ENCODE measurements at places on chromosomes 12 and 14.

- no peak for DNase-seq
Observed at GRCh38 chr14:81673930-81674329, 140.3 kb upstream of the SEL1L start.

DNA sequence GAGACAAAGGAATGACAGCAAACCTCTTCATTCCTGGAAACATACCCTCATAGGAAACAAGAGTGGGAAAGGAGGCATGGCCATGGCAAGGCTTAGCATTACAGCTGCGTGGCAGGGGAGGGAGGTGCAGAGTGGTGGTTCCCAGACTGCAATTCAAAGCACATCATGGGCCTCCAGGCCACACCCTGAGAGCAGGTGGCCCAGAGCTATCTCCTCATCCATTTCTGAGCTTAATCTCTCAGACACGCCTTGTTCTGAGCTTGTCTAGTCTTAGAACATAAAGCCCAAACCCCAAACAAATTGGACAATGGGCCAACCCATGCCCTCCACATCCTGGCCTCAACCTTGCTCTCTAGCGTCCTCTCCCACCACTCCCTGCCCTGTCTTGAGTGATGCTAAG lies 5.9 kb upstream of the KRT3 start:
- DNase-seq, result no peak

GRCh38 chr14:30283822-30284446 lies 275.0 kb upstream of the G2E3 start:
- peak; percentile 39 for DNase-seq

DNA sequence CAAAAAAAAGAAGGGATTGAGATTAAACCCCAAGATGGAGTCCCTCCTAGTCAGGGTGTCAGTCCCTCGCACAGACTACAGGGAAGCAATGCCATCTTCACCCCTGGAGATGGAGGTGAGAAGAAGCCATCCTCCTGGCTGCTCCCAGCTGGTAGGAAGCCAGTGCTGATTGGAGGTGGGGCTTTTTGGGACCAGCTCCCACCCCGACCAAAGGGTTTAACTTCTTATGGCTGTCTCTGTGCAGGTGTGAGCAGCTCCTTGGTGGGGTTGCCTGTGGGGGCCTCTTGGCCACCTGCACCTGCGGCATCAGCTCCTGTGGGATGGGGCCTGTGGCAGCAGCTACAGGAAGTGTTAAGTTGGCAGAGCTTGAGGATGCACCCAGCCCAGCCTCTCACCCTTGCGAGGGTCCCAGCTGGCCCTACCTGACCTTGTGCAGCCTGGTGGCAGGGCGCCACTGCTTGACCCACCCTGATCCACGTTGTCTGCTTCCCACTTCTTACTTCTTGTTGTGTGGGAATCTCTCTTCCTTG lies 3.8 kb upstream of the KRT86 start:
- DNase-seq, result no peak

DNA sequence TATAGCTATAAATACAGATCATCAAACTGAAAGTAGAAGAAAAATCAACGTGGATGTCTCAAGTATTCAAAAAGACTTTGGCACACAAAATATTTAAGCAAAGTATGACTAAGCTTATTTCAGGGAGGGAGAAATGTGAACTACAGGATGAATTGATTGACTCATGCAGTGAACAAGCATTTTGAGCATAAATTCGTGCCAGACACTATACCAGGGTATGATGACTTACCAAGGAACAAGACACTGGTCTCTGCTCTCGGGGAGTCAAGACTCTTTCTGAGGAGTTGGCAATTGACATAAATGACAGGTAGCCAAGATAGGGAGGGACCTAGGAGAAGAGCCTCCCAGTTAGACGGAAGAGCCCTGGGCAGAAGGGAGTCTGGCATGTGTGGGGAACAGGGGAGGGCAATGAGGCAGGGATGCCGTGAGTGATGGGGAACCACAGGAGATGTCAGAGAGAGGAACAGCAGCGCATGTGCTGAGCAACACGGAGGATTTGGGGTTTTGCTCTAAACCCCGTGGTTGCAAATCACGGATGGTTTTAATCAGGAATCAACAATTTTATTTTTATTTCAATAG lies 115.2 kb downstream of the TMEM132D start:
- peak; percentile 44 for DNase-seq

DNA sequence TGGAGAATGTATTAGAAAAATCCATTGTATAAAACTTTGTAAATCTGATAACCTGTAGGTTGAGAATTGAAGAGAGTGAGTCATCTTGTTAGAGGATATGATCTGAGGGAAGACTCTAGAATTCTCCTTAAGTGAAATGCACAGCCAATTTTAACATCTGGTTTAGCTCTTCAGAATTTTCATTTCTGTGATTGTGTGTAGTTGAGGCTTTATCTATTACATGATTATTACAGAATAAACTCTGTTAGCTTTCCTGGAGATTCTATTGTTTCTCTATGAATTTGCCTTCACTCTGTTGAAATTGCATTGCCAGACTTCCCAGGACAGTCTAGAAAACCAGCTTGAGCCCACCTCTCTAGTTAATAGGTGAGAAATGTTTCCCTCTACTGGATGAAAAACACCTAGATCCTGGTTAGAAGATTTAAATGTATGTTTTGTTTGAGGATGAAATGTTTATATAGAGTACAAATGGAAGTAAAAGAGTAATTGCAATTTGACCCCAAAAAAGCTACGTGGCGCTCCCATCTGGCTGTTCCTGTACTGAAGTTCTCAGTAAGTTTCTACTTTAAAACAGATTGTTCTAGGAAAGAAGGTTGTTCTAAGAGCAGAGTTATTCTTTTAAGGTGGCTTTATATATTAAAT lies 2.9 kb downstream of the NUDT4 start:
- DNase-seq, result no peak

DNA sequence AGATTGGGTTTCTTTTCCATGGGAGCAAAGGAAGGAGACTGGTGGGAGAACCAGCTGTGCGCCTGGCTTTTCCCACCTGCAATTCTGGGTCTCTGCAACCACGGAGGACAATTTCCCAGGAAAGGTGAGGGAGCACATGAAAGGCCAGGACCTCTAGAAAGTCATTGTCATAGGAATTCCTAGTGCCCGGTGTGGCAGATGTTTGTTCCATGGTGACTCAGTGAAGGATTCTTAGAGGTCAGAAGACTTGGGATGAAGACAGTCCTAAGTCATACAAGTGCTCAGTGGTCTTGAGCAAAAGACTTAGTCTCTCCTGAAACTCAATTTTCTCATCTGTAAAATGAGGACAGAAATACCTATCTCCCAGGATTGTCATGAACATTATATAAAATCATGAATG lies 51.3 kb downstream of the KCNA5 start:
- no peak for DNase-seq

GRCh38 chr12:6540181-6540877 lies 6.0 kb downstream of the GAPDH start:
- DNase-seq, result peak; percentile 96

- no peak for DNase-seq
Observed at GRCh38 chr14:95462491-95462890, 54.0 kb downstream of the SYNE3 start.

- no peak for DNase-seq
Observed at GRCh38 chr12:2633825-2634200, 161.0 kb upstream of the FKBP4 start.

DNA sequence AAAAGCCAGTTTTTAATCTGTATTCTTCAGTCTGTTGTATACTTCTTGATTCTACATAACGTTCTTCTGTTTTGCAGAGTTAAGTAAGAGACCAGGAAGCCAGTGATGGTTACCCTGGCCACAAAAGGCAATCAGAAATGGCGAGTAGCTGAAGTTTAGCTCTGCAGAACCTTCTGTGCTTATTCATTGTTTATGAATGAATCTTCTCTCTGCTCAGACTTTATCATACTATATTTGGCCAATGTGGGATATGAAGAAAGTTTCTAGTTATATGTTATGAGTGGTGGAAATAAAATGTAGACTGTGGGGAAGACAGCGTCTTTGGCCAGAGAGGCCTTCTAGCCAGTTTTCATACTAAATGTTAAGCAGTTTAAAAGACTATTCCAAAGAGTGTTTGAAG lies 249.9 kb upstream of the RGS6 start:
- DNase-seq, result no peak

GRCh38 chr12:47458279-47458678 lies 247.6 kb downstream of the RPAP3 start:
- DNase-seq, result peak; percentile 78

- DNase-seq, result no peak
Observed at GRCh38 chr14:32200368-32201192, 1.3 kb upstream of the RNU6-7 start.

DNA sequence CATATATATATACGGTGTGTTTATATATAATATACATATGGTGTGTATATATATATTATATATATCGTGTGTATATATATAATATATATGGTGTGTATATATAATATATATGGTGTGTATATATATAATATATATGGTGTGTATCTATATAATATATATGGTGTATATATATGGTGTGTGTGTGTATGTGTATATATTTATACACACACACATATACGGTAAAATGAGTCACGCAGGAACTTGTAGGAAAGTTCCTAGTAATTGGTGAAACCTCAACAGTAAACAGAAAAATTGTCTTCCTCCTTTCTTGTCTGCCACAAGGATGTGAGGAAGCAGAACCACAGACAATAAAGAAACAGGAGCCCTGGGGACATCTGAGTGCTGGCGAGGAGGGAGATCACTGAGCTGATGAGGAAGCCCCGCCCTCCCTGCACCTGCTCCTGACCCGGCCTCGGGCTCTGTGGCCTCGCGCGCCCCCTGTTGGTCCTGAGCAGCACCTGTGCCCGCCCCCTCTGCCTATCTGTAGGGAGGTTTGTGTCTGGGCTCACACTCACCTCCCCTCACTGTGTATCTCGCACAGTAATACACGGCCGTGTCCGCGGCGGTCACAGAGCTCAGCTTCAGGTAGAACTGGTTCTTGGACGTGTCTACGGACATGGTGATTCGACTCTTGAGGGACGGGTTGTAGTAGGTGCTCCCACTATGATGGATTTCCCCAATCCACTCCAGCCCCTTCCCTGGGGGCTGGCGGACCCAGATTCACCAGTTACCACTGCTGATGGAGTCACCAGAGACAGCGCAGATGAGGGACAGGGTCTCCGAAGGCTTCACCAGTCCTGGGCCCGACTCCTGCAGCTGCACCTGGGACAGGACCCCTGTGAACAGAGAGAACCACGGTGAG lies 1079.4 kb downstream of the TMEM121 start:
- no peak for DNase-seq

GRCh38 chr14:31505411-31505810 lies 17.6 kb upstream of the GPR33 start:
- DNase-seq, result no peak

- no peak for DNase-seq
Observed at GRCh38 chr12:53924521-53925405, 13.9 kb upstream of the HOXC13 start.

- peak; percentile 89 for DNase-seq
Observed at GRCh38 chr12:3218228-3219171, 141.3 kb downstream of the TSPAN9 start.

DNA sequence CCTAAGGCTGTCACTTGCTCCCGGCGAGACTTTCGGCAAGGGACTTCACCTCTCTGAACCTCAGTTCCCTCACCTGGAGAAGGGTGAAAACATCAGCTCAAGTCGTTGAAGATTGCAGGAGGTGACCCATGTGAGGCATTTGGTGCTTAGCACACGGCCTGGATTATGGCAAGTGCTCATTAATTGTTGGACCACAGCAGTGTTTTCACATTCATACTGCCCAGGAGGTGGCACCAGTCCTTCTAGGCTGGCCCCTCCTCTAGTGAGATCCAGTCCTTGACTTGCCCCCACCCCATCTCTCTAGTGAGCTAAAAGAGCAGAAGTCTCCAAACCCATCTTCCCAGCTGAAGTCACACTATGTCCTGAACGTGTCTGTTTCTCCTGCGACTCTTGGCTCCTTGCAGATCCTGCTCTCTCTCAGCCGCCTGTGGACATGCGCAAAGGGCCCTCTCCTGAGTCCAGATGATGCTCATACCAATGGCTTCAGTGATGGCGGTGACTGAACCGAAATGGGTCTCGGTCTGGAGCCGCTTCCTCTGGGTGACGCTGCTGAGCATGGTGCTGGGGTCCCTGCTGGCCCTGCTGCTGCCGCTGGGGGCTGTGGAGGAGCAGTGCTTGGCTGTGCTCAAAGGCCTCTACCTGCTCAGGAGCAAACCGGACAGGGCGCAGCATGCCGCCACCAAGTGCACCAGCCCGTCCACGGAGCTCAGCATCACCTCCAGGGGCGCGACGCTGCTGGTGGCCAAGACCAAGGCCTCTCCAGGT lies 1.6 kb downstream of the FICD start:
- DNase-seq, result no peak

GRCh38 chr12:48201091-48201490 lies 2.0 kb downstream of the OR10AD1 start:
- no peak for DNase-seq

- DNase-seq, result no peak
Observed at GRCh38 chr12:94039914-94040313, 108.5 kb upstream of the PLXNC1 start.

- no peak for DNase-seq
Observed at GRCh38 chr14:68283378-68284123, 464.0 kb downstream of the RAD51B start.

- no peak for DNase-seq
Observed at GRCh38 chr14:70706177-70706576, 64.5 kb downstream of the TTC9 start.

DNA sequence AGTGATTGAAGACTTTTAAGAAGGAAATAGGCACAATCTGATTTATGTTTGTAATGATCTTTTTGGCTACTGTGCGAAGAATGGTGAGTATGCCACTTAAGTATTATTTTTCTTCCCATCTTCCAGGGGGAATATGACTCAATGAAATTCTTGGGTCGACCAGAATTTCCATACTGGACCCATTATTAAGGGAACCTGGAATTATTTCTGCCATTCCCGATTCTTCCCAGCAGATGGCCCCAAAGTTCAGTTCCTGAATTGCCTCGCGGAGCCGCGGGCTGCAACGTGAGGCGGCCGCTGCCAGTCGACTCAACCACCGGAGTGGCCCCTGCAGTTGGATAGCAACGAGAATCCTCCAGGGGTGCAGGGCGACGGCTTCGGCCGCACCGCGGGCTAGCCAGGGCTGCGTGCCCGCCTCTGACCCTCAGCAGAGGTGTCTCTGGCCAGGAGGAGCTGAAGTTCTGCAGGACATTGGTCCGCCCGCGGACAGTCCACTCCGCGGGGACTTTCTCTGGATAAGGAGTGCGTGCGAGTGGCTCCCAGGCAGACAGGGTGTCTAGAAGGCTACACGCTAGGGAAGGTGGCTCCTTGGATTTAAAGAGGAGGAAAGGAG lies 628 bp upstream of the TSHR start:
- DNase-seq, result peak; percentile 84

DNA sequence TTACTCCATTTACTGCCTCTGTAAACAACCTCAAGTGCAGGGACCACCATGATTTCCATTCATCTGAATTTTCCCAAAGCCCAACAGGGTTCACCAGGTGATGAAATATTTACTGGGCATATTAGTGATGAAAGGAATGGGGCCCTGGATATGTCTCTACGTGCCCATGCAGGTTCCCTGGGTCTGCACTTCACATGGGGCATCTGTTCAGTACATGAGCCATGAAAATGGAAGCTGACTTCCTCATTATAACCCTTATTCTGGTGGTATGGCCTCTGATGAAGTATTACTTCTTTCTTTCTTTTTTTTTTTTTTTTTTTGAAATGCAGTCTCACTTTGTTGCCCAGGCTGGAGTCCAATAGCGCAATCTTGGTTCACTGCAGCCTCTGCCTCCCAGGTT lies 26.5 kb upstream of the CORO1C start:
- no peak for DNase-seq

Data from urothelium cell line (cell line).